Stimulated activated CD4-positive, alpha-beta T cell treated with anti-CD3 and anti-CD28 coated beads, Interleukin-4, amount 100 ng/mL, for 1 hour (primary cell): ENCODE measurements at places on chromosomes 3 and 15.

DNA sequence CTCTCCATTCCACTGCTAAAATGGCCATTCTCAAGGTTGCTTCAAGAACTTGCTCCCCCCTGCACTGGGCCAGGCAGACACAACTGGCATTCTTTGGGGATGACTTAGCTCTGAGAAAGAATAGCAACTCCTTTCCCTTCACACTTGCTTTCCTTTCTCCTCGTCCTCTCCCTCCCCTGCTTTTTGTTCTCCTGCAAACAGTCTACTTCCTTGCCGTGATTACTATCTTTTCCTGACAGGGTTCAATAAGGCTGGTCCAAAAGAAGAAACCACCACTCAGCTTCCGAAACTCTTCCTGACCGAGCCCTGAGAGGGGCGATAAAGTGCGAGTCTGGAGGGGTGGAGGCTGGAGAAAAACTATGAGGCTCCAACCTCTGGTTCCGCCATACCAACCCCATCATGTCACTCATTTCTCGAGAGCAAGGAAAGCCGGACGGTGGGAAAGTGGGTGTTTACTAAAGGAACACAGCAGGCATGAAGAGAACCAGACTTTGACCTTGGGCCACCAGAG, 5.0 kb downstream of the AMOTL2 start:
- no peak for DNase-seq

DNA sequence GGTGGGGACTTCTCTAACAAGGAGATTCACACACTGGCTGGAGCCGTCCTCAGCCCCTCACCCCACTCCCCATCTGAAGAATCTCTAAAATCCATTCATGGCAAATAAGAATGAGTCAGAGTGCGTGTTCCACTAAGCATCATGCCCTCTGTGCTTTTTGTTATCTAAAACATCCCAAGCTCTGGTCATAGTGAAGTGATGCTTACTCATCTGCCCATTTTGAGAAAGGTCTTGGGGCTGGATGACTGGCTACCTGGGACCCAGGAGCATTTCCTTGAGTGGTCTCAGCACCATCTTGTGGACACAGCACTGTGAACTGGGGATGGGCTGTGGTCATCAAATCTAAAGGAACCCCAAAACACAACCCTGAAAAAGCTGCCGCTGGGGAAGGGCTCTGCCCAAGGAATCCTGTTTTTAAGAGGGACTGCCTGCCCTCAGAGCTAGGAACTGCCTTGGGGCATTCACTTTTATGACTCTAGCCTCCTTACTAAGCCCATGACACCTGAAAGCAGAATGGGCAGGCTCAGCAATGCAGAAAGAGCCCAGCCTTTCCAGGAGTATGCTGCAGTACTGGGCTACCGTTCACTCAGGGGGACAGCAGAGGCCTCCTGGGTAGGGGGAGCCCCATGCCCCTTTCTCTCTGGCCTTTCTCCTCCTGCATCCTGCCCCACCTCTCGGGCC, 53.5 kb downstream of the ZBTB38 start:
- DNase-seq = no peak

DNA sequence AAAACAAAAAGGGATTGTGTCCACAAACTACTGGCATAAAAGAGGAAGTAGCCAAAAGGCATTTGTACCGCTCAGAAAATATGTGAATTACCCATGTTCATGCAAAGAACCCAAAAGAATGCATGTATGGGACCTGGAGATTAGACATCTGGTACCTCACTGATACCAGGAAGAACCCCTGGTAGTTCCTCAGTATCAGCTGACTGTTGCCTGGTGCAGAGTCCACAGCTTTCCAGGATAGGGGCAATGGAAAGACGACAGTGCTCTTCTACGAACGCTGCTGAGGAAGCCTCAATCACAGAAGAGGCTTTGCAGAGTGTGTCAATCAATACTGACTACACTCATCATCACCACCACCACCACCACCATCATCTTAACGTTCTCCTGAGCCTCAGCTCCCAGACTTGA, 63.3 kb downstream of the ATP8B4 start:
- no peak for DNase-seq

GRCh38 chr3:167976516-167977361, 119.0 kb downstream of the GOLIM4 start:
- DNase-seq = no peak

- DNase-seq = no peak
Measured at GRCh38 chr15:29299331-29299730, 29.7 kb upstream of the NSMCE3 start.

- DNase-seq = no peak
Measured at GRCh38 chr3:120424506-120424905, 26.3 kb downstream of the FSTL1 start.

- DNase-seq = no peak
Measured at GRCh38 chr3:195583831-195584542, at the start of gene APOD. Gene APOD (minus strand): TSS chr3:195583940. CDS start chr3:195579461, 4,479 bp downstream.

GRCh38 chr15:68224108-68224507, 5.4 kb downstream of the CLN6 start:
- no peak for DNase-seq

GRCh38 chr15:56631765-56632164, 101.5 kb downstream of the ZNF280D start:
- DNase-seq = no peak

- DNase-seq = no peak
Measured at GRCh38 chr3:36434687-36435426, 54.6 kb downstream of the STAC start.

DNA sequence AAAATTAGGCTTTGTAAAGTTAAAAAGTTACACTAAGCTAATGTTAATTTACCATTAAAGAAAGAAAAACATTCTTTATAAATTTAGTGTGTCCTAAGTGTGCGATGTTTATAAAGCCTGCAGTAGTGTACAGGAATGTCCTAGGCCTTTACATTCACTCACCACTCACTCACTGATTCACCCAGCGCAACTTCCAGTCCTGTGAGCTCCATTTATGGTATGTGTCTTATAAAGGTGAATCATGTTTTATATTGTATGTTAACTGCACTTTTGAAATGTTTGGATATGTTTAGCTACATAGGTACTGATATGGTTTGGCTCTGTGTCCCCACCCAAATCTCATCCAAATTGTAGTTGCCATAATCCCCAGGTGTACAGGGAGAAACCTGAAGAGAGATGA, 549.7 kb upstream of the EPHA6 start:
- DNase-seq = no peak

DNA sequence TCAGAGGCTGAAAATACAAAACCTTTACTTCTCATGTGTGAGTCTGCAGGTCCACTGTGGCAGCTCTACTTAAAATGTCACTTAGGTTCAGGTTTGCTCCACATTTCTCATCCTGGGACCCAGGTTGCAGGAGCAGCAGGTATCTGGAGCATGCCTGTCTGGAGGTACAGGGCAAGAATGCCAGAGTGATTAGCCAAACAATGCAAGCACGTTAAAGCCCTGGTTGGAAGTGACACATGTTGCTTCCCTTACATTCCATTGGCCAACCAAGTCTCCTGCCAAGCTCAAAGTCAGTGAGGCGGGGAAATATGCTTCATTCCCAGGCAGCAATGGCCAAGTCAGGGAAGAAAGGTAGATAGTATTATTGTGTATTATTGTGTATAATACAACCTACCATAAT, 76.8 kb upstream of the ARL6 start:
- DNase-seq = no peak

DNA sequence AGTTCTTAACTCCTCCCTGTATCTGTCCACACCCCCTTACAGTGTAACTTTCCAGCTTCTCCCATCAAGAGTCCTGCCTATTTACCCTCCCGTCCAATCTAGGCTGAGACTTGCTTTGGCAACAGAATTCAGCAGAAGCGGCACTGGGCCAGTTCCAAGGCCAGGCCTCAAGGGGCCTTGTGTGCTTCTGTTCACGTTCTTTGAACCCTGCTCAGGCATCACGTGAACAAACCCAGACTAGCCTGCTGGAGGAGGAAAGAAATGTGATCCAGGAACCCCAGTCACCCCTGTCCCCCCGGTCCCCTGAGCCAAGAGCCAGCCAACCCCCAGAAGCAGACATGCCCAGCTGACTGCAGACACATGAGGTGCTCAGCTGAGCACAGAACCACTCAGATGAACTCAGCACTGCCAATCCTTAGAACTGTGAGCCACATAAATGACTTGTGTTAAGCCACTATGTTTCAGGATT, 76.1 kb upstream of the DCLK3 start:
- DNase-seq = no peak
